ENCODE measurements at places on chromosomes 2 and 18.

DNA sequence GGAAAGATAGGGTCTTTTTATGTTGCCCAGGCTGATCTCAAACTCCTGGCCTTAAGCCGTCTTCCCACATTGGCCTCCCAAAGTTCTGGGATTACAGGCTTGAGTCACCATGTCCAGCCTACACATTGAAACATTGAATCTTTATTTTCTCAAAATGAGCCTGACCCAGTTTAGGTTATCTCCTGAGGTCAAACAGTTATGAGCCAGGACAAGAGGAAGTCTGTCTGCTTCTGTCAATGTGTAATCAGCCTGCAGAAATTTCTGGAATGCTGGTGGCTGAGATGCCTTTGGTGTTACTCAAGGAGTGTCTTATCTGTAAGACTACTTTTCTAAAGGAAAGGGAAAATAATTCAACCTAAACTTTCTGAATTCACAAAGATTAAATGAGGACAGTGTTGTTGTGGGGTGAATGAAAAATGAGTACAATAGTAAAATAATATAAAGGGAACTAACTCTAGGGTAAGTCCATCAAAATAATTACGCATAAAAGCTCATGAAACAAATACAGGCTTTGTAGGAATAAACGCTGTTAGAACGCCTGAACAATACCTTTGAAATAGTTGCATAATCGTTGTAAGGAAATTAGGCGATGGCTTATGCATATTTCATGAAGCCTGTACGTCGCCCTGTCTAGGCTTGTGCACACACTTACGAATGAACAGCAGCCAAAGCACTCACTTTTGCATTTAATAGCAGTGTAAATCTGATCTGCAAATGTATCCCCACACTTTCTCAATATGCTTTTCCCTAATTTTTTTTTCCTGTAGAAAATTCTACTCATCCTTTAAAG, 260.8 kb downstream of the RDH14 start:
- DNase-seq: peak; percentile 96

DNA sequence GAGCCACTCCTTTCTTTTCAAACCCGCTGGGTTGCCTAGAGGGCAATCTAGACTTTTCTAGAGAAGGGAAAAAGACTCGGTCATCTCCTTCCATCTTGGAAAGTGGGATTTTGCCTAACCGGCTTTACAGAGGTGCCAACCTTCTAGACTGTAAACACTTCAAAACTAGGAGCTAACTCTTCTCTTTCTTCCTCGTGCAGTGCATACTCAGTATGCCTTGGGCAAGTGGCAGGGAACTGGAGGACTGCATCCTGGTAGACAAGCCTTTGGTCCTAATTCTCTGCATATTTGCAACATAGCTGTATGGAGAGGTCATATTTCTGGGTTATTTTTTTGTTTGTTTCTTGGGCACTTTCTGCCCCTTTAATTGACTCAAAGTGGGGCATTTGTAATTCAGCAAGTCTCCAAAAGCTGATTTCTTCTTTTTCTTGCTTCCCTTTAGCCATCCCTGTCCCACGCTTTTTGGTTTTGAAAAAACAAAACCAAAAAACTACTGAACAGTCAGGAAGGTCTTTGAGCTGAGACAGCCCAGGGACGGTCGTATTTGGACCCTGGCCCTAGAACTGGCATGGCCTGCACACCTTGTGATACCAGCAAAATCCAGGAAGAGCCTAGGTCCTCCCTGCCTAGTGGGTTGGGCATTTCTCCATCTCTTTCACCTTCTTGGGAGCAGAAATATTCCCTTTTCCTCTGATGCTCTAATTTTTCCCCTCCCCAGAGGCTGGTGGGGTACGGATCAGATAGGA, 5.8 kb upstream of the GATA6 start:
- no peak for DNase-seq

- no peak for DNase-seq
Measured at GRCh38 chr2:11495844-11496681, 30.1 kb upstream of the E2F6 start.

DNA sequence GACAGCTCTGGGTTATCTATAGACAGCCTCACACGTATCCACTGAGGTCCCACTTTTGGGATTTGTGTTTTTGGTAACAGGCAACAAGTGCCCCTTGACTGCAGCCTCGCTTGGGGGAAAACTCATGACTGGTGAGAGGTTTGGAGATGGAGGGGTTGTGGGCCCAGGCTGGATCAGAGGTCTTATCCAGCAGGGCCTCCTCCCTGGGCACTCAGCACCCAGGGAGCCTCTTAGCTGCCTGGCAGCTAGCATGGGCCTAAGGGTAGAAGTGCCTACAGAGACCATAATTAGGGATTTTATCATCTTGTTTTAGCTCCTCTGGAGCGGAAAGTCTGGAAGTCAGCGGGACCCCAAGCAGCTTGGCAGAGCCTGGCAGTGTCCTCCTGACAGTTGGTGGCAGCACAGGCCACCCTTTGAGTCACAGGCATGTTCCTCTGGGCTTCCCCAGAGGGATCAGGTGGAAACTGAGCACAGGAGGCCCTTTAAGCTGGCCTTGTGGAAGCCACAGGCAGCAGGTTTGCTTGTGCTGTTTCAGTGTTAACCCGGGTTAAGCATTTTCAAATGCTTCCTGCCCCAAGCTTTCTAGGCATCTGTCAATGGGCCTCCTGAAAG, 143.1 kb downstream of the KCTD1 start:
- DNase-seq: peak; percentile 53

DNA sequence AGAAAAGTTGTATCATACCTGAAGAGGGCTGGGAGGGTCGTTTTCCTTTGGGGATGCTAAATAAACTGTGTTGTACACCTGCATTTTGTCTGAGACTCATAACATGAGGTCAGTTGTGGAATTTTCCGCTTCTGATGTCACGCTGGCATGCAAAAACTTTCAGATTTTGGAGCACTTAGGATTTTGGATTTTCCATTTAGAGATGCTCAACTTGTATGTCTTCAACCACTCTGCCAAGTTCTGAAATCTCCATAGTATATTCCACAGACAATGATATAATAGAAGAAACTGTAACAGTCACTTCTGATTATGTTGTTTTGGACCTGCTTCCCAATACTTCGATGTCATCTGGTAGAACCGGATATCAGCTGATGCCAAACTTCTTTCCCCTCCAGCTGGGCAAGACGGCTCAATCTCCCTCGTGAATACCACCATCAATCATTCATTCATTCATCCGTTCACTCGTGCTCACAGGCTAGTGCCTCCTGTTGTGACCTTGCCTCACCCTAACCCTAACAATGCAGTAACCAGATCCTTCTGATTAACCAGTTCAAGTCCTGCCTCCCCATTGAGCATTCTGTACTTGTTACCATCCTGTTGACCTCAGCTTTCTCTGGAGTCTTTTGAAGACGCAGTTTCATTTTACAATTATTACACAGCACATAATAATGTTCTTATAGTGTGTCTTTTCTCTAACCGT, 5.3 kb upstream of the PLEKHH2 start:
- no peak for DNase-seq

DNA sequence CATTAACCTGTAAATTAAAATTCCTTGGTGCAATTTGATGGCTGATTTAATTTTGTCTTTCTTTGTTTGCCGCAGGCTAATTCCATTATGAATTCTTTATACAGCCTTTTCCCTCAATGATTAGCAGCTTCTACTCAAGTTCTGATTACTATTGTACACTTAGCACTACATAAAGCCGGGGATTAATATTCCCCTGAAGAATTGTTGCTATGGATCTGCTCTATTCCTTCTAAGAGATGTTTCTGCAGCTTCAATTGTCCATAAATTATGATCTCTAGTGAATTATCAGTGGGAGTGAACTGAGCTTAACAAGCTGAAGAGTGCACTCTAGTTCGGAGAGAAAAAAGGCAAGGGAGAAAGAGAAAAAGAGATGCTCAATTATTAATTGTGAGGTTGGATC, 433.7 kb upstream of the SPRED2 start:
- no peak for DNase-seq

GRCh38 chr2:21427606-21428005, 303.8 kb downstream of the TDRD15 start:
- no peak for DNase-seq

- no peak for DNase-seq
Measured at GRCh38 chr2:75202359-75202758, 3.0 kb upstream of the TACR1 start.

DNA sequence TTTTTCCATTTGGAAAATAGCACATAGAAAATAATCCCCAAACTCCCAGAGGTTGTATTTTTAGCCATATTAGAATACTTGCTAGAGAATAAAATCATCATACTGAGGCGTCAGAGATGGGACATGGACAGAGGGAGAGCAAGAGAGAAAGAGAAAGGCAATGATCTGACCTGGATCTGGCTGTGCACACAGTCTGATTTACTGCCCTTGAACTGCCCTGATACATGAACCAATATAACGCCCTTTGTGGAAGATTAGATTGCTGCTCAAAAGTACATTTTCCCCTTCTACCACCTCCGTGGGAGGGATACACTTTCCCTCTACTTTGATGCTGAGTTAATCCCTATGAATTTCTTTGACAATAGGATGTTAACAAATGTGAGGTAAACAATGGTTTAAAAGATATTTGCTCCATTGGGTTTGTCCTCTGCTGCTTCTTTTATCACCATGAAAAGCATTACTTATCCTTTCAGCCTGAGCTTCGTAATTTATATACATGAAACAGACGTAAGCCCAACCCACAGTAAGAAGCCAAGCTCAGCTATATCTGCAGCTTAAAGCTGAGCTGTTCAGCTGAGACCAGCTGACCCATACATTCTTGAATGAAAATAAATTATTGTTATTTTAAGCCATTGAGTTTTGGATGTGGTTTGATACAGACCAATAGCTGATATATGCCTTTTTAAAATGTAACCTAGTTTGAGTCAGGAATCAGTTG, 1664.6 kb upstream of the CELF4 start:
- no peak for DNase-seq

- DNase-seq: no peak
Measured at GRCh38 chr2:173690349-173690748, 274.8 kb downstream of the SP3 start.

DNA sequence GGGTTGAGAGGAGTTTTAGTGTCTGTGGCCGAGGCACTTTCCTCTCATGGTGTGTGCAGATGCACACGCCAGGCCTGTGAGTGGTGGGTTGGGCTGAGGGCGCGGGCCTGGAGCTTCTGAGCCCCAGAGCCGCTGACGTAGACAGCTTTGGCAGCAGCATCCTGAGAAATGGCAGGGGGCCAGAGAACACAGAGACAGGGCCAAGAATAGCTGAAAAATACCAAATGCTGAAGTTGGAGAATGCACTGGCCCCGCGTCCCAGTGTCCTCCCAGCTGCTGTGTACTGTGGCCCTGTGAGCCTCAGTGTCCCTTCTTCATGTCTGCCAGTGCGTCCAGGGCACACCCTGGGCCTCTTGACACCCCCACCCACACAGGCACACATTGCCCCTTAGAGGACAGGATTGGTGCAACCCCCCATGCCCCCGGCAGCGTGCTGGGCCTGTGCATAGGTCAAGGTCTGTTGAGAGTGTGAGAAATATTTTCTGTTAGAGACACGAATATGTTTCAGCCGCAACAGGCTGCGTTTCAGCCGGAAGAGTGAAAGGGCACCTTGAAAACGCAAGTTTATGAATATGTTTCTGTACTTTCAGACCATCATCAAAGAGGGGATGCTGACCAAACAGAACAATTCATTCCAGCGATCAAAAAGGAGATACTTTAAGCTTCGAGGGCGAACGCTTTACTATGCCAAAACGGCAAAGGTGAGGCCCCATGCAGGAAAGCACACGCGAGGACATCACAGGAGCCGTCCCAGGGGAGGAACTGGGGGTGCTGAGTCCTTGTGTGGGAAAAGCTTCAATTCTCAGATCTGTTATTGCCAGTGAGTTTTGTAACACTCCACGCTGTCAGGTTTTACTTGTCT, 33.6 kb downstream of the DGKD start:
- peak; percentile 96 for DNase-seq

GRCh38 chr2:216742411-216742810, 47.1 kb upstream of the IGFBP5 start:
- DNase-seq: no peak

GRCh38 chr2:120498121-120498520, 152.2 kb downstream of the INHBB start:
- no peak for DNase-seq

DNA sequence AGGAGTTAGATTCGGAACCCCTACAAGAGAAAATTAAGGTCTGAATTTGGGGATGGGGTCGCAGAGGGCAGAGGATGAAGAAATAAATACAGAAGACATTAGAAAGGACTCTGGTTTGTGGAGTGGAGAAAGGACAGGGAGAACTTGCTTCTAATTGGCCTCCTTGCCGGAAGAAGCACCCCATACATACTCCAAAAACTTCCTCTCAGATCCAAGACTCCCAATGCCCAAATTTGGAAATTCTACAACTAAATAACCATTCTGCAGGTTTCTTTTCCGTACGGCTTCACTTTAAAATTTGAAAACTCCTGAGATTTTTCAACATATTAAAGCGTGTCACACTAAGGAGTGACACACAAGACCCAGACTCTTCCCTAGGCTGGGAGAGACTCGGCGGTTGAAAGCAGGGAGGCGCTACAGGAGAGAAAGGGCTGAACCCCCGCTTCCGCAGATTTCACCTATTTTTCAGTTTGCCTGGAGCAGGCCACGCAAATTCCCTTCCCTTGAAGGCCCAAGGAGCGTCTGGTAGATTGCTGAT, 478 bp downstream of the CLHC1 start:
- peak; percentile 10 for DNase-seq

GRCh38 chr2:197784956-197785941, at the start of gene BOLL:
Gene BOLL (minus strand): TSS chr2:197785319. CDS start chr2:197781850, 3,469 bp downstream.
- DNase-seq: no peak

GRCh38 chr2:187081461-187081860, 232.5 kb upstream of the ZSWIM2 start:
- DNase-seq: no peak

DNA sequence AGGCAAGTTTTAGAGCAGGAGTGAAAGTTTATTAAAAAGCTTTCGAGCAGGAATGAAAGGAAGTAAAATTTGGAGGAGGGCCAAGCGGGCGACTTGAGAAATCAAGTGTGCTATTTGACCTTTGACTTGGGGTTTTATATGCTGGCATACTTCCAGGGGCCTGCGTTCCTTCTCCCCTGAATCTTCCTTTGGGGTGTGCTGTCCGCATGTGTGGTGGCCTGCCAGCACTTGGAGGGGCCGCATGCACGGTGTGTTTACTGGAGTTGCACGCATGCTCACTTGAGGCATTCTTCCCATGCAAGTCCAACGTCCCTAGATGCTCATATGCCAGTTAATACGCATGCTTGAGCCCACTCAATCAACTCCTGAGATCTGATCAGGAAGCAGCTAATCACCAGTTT, 78.3 kb upstream of the MAP4K4 start:
- peak; percentile 48 for DNase-seq

DNA sequence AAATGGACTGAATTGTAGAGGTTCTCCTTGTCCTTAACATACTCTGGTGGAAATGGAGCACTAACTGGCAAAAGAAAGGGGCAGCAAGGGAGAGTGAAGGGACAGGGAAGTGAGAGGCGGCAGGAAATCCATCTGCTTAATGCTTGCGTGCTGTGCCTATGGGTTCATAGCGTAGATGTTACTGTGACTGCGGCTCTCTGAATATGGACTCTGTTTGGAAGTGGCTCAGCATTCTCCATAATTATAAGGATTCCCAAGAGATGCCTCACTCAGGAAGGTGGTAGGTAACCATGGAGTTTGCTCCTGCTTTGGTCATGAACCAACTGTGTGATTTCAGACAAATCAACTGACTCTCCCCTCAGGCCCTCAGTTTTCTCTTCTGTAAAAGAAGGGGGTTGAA, 50.0 kb downstream of the MYO3B start:
- DNase-seq: no peak

- no peak for DNase-seq
Measured at GRCh38 chr18:3269241-3269913, 7.4 kb downstream of the MYL12B start.
